Brain microvascular endothelial cell (primary cell): ENCODE measurements at places on chromosomes 2 and 18.

GRCh38 chr2:232330068-232330999, 48.2 kb upstream of the ALPP start:
- DNase-seq = no peak

DNA sequence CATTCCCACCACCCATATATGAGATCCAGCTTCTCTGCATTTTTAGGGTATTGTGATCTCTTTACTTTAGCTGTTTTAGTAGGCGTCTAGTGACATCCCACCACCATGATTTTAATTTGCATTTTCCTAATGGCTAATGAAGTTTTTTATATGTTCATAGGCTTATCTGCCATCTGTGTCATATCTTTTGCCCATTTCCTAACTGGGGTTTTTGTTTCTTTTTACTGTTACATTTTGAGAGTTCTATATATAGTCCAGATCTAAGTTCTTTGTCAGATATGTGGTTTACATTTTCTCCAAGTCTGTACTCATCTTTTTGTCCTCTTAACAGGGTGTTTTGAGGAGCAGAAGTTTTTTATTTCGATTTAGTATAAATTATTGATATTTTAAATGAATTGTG, 39.6 kb downstream of the PTPN2 start:
- no peak for DNase-seq

- no peak for DNase-seq
Observed at GRCh38 chr2:179302764-179303571, 38.3 kb upstream of the SESTD1 start.

DNA sequence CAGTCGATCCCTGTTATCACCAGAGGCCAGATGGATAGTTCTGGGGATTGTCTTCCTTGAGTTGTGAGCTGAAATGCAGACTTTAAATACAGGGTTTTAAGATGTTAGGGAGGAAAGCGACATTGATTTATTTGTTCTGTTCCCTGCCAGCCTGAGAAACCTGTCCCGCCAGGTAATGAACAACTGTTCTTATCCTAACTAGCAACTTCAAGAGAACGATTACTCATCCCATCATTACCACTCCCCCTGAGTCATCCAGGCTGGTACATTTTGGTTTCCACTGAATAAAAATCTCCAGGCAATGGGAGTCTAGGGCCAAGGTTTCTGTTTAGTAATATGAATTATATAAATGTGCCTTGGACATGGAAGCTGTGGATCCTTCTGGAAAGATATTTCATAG, 131.2 kb downstream of the LYPD6B start:
- DNase-seq = no peak

DNA sequence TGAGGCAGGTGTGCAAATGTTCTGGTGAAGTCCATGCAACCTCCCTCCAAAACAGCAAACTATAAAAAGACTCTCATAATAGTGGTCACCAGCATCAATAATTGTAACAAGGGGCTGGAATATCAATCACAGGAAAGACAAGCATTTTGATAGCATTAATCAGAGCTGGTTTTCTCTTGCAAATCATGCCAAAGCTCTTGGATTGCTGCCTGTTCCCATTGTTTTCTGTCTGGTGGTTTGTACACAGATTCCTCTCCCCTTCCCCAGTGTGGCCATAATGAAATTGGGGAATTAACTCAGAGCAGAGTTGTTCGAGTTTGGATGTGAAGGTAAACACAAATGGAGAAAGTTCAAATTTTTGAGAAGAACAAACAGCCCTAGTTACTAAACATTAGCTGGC, 134.2 kb downstream of the CDCA7 start:
- no peak for DNase-seq

DNA sequence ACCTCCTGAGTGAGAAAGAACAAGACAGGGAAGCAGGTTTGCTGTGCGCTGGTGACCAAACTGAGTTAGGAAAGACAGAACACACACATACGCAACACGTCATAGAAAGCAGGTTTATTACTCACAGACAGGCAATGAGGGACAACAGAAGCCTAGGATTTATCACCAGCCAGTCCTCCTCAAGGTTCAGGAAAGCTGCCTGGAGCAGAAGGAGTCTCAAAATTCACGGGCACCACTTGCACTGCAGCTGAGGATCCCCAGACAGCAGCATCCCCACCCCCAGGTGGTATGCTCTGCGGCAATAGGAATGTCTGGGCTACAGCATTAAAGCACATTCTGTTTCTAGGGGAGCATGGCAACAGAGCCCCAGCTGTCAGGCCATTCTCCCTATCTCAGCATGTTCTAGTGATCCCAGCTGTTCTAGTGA, 284.4 kb upstream of the RGPD4 start:
- DNase-seq = no peak

DNA sequence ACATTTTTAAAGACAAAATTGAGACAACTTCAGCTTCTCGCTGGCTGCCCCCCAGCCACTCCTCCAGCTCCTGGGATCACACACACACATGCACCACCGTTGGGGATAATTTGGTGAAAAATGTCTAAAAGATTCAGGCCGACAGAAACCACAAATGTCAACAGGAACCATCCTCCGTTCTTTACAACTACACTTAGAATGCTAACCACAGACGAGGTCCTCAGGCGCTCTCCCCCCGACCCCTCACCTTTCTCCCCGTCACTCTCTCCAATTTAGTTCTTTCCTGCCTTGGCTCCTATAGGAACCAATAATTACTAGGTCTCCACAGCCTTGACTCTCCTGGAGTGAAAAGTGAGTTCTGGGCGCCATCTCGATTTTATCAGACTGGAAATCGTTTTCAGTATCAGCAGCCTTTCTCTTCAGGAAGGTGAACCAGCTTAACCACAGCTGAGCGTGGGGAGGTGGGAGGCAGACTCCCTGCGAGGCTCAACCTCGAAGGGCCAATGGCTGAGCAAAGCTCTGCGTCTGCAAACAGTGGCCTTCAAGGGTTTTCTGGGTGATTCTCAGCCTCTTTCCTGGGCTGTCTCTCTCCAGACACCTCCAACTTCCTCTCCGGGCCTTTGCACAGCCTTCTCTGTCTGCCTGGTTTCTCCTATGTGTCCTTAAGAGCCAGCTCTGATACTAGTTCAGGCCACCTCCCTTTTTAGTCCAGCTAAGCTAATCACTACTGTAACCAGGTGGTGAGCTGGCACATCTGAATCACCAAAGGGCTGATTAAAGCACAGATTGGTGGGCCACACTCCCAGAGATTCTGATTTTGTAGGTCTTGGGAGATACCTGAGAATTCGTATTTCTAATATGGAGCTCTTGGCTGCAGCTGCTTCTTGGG, 115.7 kb upstream of the COPS8 start:
- DNase-seq = no peak

DNA sequence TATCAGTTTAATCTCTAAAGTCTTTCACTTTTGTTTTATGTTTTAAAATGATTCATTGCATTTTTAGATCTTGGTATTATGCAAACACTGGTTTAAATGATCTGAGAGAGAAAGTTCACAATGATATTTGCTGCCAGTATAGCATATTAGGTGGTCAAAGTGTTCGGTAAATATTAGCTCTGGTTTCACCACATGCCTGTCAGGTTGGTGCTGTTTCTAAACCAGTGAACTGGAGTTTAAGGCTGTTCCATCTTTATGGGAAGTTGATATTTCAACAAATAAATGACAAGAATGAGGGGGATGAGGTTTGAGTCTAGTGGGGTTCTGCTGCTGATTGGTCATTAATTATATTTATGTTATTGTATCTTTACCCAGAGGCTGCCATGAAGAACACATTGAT, 436.4 kb downstream of the DCDC2C start:
- no peak for DNase-seq

DNA sequence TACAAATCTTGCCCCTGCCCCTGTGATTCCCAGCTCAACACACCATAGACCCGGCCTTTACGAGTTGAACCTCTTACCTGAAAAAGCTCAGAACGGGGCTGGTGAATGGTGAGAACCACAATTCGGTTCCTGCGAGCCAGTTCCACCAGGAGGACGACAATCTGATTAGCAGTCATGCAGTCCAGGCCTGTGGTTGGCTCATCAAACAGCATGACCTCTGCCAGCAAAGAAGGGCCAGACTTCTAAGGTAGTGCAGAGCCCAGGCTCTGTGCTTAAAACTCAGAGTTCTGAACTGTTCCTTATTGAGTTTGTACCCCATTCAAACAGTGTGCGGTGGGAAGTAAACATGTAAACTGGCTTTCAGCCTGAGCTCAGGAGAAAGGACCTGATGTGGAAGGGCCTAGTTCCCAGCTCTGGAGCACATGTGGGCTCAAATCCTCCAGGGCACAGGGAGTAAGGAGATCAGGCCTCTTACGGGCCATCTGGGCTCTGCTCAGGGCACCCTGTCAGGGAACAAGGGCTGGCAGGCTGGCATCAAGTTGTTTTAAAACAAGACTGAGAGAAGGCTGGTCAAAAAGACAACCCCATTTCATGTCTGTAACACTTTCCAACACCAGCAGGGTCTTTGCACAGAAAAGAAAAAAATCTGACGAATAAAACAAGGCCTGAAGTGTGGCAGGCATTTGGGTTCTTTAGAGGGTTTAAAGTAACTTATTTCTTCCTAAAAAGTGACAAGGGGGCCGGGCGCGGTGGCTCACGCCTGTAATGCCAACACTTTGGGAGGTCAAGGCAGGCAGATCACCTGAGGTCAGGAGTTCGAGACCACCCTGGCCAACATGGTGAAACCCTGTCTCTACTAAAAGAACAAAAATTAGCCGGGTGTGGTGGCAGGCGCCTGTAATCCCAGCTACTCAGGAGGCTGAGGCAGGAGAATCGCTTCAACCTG, 12.1 kb downstream of the ABCG5 start:
- DNase-seq = no peak

GRCh38 chr2:29920631-29921559, 491 bp downstream of the ALK start:
- DNase-seq = no peak

DNA sequence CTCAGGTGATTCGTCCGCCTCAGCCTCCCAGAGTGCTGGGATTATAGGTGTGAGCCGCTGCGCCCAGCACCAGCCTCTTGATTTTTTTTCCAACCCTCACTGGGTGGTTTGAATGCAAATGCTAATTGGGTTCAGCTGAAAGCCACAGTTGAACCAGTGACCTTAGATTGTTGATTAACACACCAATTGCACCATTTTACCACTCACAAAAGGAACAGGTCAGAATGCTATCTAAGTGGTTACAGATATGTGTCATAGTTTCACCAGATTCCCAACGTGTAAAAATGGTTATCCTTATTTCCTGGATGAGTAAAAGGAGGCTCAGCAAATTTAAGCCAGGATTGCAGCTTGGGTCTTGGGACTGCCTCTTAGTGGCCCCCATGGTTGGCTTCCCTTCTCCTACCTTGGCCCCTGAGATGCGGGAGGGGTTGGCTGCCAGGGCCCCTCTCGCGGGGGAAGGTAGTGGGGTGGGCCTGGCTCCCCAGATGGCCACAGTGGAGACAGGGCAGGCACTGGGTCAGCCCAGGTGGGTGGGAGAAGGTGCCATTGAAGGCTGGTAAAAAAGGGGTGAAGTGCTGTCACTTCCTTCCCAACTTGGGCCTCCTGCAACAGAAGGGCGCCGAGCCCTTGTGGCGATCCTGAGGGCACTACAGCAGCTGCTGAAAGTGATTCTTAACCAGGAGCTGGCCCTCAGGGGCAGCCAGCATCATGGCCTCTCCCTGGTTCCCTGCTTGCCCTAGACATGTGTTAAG, 164.9 kb upstream of the HAAO start:
- DNase-seq = no peak

- DNase-seq = peak; percentile 25
Observed at GRCh38 chr18:68662754-68663153, 52.2 kb downstream of the TMX3 start.

GRCh38 chr2:98771264-98771663, 40.3 kb upstream of the MGAT4A start:
- no peak for DNase-seq

- DNase-seq = no peak
Observed at GRCh38 chr2:95058989-95059641, 33.6 kb downstream of the MAL start.

GRCh38 chr2:67667054-67667908, 270.1 kb downstream of the ETAA1 start:
- DNase-seq = no peak

- DNase-seq = no peak
Observed at GRCh38 chr2:18055290-18055689, 176.8 kb downstream of the KCNS3 start.

DNA sequence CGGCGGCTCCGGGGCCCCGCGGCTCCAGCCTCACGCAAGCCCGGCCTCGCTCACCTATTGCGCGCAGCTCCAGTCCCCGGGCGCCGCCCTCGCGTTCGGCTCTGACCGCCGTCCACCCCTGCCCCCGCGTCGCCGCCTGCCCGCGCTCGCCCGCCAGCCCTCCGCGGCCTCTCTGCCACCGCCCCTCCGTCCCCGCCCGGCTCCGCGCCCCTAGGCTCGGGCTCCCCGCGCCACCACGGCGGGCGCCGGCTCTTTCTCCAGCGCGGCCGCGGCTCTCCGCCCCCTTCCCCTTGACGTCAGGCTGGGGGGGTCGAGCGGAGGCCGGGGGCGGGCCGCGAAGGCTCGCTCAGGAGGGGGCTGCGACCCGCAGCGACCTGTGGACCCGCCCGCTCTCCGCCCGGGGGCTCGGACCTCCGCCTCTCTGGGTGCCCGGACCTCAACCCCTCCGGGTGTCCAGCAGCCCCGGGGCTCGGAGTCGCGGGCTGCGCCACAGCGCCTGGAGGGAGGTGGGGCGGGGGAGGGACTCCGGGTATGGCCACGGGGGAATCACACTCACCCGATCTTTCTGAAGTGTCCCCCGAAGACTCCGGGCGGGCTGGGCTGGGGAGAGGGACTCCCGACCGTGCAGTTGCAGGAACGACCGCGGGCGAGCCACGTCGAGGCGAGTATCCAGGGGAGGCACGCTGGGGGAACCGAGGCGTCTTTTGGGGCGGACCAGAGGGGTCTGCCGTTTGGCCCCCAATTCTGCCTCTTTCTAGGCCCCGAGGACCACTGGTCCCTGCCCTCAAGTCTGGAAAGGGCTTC, at the start of gene SEMA4C:
SEMA4C (minus strand) TSS at position 259 of the 804 bp plus-strand sequence. CDS start 2,194 bp downstream, outside the sequence.
- no peak for DNase-seq

DNA sequence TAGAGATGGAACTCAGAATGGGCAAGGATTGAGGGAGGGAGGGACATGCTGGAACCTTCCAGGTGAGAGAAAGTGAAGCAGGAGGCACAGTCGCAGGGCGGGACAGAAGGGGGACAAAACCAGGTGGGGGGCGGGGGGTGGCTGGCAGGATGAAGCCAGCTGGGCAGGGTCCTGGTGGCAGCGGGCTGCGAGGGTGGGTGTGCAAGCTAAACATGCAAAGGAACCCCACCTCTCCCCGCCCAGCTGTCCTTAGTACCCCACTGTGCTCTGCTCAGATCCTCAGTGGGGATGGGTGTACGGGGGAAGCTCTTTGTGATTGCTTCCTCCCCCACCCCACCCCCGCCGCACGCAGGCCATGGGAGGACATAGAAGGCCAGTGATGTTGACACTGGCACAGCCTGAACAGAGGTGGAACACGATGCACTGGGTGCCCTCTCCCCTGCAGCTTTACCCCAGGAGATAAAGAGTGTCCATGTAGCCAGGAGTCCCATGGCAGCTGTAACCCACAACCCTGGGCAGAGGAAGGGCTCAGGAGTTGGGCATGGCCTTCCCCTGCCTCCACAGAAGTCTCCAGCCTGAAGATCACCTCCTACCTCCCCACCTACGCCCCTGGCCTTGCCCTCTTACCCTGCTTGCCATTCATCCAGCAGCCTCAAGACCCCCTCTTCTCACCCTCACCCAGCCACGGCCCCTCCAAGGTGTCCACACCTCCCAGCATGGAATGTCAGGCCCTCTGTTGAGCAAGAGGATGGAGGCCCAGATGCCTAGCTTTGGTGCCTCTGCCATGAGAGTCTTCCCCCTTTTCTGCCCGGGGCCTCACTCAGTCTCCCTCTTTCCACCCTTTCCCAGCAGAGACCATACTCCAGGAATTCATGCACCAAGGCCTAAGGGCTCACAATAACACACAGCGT, 206.6 kb downstream of the ZBTB7C start:
- no peak for DNase-seq

GRCh38 chr2:159773426-159773825, 24.6 kb downstream of the CD302 start:
- peak; percentile 29 for DNase-seq

GRCh38 chr2:41283079-41283775, 764.6 kb upstream of the PKDCC start:
- peak; percentile 72 for DNase-seq
